NCI-H1930 (cell line): ENCODE measurements at places on chromosomes 5 and 9.

- DNase-seq, result no peak
These were observed 25.6 kb downstream of the MOCS2 start for GRCh38 chr5:53083927-53084326.

- DNase-seq, result no peak
These were observed 284.1 kb upstream of the GRIA1 start for GRCh38 chr5:153206361-153206760.

- no peak for DNase-seq
These were observed 7.8 kb downstream of the TOR1B start for GRCh38 chr9:129810788-129811187.

GRCh38 chr5:167285591-167285990 is 1005.9 kb upstream of the WWC1 start:
- no peak for DNase-seq

DNA sequence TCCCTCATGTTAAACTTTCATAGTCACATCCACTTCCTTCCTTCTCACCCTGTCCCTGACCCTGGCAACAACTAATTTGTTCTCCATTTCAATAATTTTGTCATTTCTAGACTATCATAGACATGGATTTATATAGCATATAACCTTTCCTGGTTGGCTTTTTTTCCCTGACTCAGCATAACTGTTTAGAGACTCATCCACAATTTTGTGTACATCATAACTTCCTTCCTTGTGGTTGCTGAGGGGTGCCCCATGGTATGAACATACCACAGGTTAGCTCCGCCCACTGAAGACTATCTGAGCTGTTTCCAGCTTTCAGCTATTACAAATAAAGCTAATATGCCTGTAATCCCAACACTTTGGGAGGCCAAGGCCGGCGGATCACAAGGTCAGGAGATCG is 137.3 kb downstream of the PHF2 start:
- DNase-seq, result no peak

- peak; percentile 36 for DNase-seq
These were observed at the start of gene SYK for GRCh38 chr9:90801241-90801972. TSS of gene SYK (plus strand) at chr9:90801819. CDS start at chr9:90843899, 42,080 bp downstream.

GRCh38 chr9:125564631-125565030 is 142.4 kb downstream of the MAPKAP1 start:
- DNase-seq, result no peak

DNA sequence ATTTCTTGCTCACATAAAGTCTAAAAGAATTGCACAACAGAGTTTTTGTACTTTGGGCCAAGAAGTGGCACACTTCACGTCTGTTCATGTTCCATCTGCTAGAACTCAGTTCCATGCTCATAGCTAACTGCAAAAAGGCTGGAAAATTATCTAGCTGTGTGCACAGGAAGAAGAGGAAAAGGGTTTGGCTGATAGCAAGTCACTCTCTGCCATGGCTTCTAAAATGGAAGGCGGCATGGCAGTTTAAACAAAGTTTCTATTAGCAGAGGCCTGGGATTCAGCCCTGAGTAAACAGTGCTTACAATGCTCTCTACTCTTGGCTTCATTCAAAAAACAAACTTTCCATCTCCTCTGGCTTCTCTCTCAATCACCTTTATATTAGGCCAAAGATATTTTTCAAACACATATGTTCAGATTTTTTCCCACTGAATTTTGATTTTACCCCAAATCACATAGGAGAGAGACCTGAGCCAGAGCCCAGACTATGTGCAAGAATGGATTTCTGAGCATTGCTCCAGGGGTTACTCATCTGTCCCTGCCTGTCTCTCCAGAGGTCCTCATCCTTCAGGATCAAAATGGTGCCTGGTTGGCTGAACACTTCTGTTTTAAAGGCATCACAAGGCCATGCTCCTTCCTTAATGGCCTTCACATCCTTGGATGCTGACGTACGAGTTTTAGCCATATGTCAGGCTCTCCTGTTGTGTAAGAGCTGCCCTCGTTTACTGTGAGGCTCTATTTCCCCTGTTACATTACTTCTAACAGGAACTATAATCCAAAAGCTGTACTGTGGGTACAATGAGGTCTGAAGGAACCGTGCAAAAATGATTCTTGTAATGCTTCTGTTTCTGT is 226.6 kb downstream of the SAXO1 start:
- DNase-seq, result no peak

GRCh38 chr5:15938961-15939360 is 240.6 kb downstream of the MARCHF11 start:
- DNase-seq, result no peak

GRCh38 chr9:112866662-112867274 is 23.9 kb downstream of the SLC46A2 start:
- no peak for DNase-seq

DNA sequence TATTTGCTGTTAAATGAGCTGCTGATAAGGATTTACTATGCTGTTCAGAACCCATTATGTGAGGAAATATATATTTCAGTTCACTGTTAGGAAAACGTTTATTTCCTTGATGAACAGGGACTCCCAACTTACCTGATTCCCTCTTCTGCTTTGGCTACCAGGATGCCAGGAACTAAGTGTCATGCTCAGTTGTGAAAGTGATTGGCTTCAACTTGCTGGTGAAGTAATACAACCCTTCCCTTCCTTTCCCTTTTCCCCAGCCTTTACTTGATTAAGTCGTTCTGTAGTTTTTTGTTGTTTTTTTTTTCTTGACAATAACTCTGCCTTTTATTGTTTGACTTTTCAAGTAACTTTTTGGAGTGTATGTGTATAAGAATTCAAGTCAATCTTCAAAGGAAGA is 309.3 kb downstream of the DOCK8 start:
- no peak for DNase-seq
